ENCODE measurements at places on chromosomes 6 and 20.

DNA sequence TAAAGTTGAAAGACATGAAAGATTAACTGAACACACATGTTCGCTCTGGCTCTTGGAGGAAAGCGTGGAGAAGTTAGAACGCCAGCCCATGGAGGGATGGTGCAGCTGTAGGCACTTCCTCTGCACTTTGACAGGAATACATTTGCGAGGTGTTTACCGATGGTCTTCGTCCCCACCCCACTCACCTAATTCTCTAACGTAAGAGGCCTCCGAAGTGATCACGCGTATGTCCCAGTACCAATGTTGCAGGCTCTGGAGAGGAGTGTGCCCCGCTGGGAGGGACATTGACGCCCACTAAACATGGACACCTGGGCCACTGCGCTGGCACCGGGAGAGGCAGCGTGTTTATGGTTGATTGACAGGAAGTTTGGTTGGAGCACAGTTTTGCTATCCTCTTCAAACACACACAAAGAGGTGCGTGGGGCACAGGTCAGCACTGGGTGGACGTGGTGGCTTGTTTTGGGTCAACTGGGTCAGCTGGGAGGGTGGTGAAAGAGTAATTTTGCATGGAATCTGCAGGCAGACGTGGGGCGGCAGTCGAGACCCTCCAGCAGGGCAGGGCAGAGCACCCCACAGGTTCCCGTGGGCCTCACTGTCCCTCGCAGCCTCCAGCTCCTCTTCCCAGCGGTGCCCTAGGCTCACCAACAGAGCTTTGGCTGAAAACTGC, 110.1 kb downstream of the DLL1 start:
- no peak for DNase-seq

- no peak for DNase-seq
Observed at GRCh38 chr6:12955956-12956355, 239.4 kb downstream of the PHACTR1 start.

DNA sequence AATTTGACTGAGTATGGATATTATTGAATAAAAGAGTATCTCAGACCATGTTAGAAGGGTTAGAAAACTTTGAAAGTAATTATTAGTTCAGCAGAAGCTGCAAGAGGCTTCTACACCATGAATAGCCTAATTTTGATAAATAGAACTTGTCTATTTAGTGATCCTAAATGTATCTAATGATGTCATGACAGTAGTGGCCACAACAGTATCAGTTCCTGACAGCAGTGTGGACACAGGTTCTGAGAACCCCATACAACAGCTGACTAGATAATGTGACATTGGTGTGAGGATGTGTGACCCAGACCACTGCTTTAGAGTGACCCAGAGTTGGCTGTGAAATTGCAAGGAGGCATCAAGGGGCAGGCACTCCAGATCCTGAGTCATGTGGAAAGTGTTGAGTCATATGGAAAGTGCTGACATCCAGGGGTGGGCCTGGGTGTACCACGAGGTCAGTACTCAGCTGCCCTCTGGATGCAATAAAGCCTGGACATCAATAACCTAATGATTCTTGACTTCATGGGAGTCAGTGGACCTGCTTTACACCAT, 754.7 kb downstream of the DHX35 start:
- no peak for DNase-seq

DNA sequence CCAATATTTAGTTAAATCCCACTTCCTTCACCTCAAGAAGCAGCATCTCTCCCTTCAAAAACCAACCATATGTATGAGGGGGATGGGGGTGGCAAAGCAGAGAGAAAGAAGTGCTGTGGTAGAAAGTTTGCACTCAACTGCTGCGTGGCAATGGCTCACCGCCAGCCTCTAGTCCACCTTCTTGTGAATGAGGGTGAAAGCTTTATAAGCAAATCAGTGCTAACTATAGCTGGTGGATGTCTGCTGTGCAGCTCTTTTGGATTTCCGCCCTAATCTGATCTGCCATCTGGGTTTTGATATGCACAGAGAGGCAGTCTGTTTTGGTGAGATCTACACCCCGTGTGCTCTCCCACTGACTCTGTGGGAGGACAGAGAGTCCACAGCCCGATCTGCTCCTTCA, 281.2 kb upstream of the SUPT3H start:
- DNase-seq, result no peak

- DNase-seq, result no peak
Observed at GRCh38 chr20:4633780-4634179, 87.9 kb upstream of the PRND start.

DNA sequence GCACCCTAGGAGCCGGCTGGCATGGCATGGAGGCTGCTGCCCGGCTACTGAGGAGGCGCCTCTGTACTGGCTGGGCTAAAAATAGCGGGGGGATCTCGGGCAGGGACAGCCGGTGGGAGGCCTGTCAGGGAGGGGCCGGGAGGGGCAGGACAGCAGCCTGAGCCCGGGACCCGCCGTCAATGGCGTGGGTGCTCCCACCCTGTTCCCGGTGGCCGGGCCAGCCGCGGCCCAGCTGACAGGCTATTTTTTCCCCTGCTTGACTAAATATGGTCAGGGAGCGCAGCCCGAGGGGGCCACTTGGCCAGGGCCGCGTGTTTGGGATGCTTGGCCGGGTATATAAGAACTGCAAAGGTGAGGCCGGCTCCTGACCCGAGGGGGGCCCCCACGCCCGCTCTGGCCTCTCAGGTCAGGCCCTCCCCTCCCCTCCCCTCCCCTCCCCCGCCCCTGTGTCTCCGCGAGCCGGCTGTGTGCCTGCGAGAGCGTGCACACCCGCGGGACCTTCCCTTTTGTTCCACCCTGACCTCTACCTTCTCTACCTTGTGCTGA, 74.4 kb upstream of the GATA5 start:
- no peak for DNase-seq

DNA sequence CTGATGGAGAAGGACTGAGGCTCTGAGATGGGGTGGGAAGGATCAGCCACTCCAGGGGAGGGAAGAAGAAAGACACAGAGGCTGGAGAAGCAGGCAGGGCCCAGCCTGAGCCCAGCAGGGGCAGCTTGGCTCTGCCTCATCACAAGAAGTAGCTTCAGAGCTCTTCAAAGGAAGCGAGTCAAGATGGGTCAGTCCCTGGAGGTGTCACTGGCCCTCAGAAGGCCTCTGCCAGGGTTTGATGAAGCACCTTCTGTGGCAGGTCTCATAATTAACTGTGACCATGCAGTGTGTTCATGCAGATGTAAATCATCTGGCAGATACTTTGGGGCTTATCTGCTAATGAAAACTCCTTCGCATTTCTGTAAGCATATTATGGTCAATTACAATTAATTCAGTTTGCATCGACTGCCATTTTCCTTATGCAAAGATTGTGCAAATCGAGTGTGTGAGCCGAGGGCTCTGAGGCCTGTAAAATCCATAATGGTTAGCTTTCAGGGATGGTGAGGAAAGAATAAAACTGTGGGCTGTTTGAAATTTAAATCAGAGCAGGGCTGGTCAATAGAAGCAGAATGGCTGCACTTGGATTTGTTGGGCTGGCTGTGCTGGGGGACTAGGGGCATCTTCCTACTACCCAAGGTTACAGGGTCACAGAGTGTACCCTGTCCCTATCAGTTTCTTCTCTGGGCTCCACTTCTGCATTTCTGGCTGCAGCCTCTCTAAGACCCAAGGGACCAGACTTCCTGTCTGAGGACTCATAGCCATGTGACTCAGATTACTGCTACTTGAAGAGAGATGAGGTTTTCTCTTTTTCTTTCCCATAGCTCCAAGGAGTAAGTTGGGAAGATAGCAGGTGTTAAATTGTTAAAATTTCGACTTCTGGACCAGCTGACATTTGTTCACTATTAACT, 376.6 kb downstream of the DHX35 start:
- no peak for DNase-seq

- DNase-seq, result no peak
Observed at GRCh38 chr6:13800615-13801014, 13.7 kb downstream of the MCUR1 start.

DNA sequence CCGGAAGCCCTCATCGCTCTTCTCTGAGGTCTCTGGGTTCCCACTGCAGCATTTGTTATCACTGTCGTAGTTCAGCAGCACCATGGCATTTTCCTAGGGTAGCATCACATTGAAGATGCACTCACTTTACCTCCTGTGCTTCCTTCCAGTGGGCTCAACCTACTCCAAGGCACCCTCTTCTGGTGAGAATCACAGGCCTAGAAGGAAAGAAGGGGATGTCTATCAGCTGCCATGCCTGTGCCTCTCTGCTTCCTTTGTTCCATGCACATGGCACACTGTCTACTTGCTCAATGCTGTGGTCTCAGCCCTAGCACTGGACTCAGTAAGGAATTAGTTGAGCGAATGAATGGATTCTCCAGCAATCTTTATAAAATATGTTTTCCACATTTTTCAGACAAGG, 22.6 kb downstream of the CST4 start:
- DNase-seq, result no peak

GRCh38 chr6:157316871-157317814, 6.2 kb downstream of the TMEM242 start:
- DNase-seq, result no peak

DNA sequence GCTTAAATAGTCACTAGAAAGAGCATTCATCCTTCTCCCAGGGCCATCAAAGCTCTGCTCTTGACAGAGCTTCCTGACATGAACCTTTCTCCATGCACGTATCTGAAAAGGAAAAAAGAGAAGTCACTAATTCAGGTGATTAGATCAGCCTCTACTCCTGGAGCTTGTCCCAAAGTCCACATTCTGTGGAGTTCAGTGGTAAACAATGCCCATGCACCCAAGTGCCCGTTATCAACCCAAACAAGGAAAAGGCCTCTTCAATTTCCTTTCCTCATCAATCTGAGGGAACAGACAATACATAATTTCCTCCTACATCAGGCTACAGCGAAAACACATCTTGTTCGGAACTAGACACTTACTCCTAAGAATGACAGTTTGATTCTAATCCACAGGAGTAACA, 129.2 kb upstream of the PCSK2 start:
- DNase-seq, result no peak

GRCh38 chr6:53029257-53029656, 34.2 kb upstream of the GSTA4 start:
- DNase-seq, result no peak

DNA sequence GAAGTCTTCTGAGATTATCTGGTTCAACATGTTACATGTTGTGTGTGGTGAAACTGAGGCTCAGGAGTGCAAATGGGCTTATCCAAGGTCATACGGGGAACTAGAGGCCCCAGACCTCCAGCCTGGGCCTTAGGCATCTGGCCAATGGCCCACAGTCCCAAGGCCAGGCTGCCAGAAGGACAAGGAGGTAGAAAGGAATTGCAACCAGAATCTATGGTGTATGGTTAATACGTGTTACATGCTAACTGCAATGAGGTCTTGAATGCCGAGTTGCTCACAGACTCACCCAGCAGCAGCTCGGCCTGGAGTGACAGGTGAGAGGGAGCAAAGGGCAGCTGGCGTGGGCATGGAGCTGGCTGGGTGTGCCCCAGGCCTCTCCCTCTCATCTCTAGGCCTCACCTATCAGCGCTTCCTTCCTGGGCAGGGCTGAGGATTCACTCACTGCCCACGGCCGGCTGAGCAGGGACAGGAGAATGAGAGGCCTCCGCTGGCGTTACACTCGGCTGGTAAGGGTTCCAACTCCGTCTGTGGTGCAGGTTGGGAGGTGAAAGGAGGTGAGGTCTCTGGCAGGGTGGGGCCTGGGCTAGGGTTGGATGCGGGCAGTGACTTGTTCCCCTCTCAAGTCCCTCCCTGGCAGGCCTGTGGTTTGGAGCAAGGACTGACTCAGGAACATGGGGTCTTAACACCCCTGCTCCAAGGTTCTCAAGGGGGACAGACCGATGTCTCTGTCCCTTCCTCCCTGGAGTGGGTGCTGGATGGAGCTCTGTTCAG, at the start of gene TLDC2:
TLDC2 (plus strand) TSS at position 437 of the 771 bp plus-strand sequence; CDS start at position 474, 37 bp downstream.
- DNase-seq, result no peak

All from renal pelvis (tissue), 12 donors.